Stimulated activated CD8-positive, alpha-beta memory T cell treated with anti-CD3 and anti-CD28 coated beads, Interleukin-4, amount 100 ng/mL, for 4 hours (primary cell): ENCODE measurements at places on chromosomes 6 and 20.

DNA sequence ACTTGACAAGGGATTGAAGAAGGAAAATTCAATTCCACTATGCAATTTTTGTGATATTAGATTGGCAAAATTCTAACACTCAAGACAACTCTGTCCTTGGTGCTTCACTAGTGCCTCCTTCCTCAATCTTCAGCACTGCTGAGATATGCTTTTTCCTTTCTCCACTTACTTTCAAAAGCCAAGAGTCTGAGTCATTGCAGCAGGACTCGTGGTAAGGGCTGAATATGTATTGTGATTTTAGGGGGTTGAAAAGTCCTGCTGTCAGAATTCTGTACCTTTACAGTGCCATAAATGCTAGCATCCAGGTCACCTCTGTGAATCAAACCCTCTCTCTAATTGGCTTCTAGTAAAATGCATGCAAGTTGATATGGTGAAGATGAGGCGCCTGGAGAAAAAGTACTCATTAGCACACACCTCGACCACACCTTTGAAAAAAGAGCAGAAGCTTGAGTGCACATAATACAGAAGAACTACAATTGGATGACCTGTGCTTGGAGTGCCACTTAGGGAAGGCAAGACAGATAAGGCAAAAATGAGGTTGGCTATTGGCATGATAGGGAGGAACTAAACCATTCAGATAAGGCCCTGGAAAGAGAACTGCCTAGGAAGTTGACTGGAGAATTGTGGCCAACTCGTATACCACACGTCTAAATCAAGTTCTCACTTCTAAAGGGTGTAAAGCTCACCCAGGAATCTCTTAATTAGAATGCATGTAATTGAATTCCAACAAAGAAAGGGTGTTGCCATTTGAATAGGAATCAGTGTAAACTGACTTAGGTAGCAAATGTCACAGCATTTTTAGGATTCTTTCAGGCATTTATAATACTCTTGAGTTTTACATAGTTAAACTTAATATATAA is 43.6 kb upstream of the FAM83B start:
- DNase-seq = no peak

DNA sequence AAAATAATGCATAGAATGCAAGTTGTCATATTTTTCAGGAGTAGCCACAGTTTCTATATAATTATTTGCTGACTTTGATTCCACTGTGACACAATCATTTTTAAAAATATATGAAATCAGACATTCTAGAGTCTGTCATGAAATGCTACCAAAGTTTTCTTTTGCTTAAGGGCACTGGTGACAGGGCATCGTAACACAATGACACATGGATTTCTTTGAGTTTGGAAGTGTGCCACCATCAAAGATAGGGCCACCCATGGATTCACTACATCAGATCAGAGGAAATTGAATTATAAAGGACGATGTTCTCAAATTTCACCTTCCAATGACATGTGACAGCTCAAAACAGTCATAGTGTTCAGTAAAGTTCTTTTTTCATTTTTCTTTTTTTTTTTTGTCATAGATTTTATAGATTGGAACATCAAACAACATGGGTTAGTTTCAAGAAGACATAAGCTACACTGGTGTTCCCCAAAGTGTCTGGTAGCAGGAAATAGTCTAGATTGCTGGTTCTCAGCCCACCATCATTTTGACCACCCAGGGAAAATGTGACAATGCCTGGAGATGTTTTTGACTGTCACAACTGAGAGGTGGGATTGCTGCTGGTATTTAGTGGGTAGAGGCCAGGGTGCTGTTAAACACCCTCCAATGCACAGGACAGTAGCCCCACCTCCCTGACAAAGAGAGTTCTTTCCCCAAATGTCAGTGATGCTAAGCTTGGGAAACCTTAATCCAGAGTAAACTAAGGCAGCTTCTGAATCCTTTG is 123.8 kb upstream of the DOK5 start:
- DNase-seq = no peak

DNA sequence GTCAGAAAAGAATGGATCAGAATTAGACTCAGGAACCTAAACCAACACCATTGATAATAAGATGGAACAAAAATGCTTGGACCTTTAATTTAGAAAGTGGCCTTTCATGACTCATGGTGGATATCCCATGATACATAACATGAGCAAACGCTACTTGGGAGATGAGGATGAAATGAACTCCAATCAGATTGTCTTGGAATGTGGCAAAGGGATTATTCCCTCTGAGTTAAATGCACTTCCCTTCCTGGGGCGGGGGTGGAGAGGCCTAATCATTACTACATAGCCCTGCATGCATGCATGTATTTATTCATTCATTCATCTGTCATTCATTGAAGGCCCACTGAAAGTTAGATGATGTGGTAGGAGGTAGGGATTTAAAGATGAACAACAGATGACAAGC is 174.0 kb downstream of the AIG1 start:
- no peak for DNase-seq

DNA sequence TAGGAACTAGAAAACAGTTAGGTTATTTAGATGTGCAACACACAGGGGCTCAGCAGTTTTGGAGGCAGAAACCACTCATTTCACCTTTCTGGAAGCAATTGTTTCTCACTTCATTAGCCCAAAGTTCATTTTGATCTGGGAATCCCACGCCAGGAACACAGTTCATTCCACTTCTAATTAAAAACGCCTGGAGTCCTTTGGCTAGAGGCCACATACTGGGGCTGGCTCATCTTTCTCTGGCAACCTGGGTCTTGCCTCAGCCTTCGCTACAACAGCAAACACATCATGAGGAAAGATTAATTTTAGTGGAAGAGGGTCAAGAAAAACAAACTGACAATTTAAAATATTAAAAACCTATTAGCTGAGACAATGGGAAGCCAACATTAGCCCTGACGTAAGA is 69.7 kb downstream of the RFPL4B start:
- no peak for DNase-seq
